ENCODE measurements at places on chromosomes 7 and 10.

DNA sequence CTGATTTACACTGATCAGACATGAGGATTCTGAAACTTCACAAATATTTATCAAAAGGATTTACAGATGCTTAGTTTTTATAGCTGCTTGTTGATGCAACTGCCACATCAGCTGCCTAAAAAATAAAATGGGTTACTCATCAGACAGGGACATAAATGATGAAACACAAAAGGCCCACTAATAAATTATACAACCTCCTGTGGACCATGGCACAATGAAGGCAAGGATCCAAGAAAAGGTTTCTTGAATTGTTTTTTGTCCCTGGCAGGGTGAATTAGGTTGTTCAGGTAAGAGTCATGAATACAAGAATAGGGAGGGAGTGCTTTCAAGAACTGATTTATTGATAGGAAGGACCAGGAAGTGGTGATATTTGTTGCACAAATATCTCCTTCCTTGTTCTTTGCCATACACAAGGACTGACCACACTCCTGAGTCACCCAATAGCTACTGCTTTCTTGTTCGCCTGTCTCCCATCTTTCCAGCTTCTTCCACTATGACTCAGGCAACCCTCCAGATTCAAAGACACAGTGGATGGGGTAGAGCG, 234.5 kb downstream of the AHR start:
- no peak for DNase-seq

GRCh38 chr10:50582046-50582445, 41.7 kb downstream of the SGMS1 start:
- no peak for DNase-seq

DNA sequence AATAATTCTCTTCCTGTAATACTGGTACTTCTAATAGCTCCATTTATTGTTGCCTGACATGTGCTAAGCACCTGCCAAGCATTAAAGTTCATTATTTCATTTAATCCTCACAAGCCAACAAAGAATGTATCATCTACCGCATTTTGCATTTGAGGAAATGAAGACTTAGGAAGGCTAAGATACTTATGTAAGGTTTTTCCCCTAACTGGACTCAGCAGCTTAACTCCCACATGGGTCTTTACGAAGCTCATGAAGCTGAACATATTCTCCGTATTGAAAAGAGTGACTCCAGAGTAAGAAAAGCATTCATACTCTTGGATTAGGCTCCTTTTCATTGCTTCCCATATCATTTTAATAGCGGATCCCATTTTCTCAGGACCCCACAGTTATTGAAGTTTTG, 155.7 kb upstream of the TMEM72 start:
- no peak for DNase-seq

DNA sequence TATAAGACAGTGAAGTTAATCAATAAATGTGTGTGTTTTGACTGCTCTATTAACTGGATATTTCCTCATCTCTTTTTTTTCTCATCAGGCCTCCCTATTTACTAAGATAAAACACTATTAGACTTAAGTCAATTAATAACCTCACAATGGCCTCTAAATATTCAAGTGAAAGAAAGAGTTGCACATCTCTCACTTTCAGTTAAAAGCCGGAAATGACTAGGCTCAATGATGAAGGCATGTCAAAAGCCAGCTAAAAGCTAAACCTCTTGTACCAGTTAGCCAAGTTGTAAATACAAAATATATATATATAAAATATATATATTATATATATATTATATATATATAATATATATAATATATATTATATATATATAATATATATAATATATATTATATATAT, 127.0 kb upstream of the MEOX2 start:
- DNase-seq: no peak

- DNase-seq: no peak
Measured at GRCh38 chr7:105205592-105206237, 183.0 kb downstream of the SRPK2 start.

GRCh38 chr7:98933321-98933720, 55.0 kb downstream of the TRRAP start:
- no peak for DNase-seq

DNA sequence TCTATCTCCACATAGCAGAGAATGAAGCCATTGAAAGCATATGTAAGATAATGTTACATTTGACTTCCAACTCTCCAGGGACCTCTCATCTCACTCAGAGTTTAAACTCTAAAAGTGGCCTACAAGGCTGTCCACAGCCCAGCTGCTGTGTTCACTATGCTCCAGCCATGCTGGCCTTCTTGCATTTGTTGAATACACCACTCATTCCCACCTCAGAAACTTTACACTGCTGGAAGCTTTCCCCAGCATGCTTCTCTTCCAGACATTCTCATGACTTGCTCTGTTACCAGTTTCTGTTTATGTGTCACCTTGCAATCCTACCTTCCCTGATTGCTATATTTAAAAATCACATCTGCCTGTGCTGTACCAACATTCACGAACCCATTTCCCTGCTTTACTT, 167.2 kb downstream of the WNT2 start:
- DNase-seq: no peak

DNA sequence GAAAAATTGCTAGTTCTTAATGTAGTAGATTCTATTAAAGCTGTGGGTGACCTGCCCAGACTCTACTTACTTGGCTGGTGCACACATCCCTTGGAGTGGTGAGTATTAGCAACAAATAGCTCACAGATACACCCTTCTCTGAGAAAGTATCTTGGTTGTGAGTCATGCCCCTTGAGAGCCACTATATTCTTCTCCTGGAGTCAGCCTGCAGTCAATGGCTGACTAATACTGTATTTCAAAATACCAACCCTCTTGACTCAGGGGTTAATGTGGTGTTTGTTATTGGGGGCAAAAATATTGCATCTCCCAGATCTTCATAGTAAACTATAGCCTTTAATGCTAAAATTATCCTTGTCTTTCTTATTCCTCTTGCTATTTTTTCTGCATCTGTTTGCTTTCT, 354.9 kb downstream of the BMPER start:
- no peak for DNase-seq

DNA sequence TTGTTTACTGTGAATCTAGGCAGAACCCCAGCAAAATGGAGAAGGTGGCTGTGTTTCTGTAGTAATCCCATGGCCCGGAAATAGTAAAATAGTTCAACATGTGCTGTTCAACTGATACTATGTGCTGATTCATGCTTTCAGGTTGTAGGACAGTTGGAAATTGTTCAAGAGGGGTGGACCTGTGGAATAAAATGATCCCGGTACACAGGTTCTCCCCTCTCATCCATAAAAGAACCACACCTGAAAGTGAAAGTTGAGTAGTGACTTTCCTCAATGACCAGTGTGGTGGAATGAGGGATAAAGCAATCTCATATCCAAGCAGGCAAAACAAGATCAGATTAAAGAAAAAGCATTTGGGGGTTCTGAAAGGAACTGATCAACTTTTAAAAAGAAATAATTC, 177.1 kb downstream of the POU6F2 start:
- no peak for DNase-seq

- DNase-seq: no peak
Measured at GRCh38 chr10:70807556-70807955, 8.2 kb upstream of the SGPL1 start.

DNA sequence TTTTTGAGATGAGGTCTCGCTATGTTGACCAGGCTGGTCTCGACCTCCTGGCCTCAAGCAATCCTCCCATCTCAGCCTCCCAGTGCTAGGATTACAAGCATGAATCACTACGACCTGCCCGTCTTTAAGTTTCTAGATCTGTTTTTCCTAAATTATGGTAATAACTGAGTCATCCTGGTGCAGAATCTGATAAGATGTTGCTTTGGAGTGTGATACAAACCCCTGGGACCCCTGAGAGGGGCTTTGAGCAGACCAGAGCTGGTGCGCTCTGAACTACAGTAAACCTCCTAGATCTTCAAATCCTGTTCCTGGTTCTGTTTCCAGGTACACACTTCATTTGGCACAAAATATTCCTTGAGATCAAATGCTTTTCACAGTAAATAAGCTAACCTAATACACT, 34.2 kb downstream of the RPP38 start:
- no peak for DNase-seq

DNA sequence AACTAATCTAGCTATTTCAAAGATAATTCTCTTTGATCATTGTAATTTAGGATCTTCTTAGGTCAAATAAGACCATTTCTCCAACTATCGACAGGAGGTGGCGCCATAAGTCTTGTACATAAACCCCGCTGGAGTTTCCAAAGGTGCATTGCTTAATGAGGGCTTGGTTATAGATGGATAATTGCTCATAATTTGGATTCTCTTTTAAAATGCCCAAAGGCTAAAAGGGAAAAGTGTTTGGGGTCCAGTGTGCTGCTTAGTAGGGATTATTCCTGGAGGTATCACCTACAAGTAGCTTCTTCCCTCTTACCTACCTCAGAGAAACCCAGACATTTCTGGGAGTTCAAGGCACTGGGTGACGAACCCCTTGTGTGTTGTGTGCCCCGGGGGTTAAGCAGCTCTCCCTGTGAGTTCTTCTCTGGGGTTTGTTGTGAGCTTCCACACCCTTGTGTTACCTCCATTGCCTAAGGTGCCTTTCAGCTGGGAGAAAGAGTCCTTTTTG, 75.2 kb downstream of the PAXIP1 start:
- DNase-seq: peak; percentile 70

DNA sequence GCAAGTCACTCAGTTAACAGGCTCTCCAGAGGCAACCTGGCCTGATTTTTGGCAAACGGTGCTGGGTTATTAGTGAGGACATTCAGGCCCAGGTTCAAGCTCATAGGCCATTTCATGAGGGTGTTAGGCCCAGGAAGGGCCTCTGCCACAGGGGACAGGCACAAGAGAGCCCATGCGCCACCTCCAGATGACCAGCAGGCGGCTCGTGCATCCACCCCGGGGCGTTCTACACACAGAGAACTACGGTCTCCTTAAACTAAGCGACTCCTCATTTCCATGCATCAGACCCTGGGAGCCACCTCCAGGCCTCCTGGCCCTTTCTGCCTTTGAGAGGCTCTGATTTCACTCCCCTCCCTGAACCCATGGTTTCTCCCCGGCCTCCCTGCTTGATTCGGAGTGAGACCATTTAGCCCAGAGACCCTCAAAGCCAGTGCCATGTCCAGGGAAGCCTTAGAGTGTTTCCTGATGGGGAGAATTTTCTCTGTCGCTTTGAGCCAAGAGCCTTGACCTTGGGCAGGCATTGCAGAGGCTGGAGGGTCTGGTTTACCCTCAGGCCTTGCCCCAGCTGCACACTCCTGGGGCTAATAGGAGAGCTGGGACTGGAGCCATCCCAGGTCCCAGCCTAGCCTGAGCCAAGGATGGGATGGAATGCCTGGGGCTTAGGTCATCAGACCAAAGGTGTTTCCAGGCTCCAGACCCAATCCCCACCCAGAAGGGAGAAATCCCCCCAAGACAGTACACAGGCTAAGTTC, 188.0 kb downstream of the GRID1 start:
- DNase-seq: peak; percentile 26

DNA sequence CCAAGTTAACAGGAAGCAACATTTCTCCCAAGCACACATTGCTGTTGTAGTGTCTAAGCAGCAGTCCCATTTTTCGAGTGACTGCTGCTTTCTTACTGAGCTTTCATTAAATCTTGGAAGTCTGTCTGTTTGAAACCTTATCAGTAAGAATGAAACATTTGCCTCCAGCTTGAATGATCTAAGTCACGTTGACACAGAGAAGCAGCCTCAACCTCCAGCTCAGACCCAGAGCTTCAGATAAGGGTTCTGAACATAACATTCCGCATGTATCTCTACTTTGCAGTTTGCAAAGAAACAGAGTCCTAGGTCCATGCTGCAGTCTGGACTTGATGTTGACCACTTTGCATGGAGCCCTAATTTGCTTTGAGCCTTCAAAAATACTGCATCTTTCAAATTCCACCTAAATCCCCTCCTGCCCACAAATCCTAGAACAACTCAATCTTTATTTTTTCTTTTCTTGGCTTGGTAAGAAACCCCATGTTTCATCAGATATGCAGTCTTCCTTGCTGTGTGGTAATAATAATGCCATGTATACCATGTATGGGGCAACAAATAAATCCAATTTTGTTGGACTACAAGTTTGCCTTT, 698.7 kb upstream of the IGFBP3 start:
- DNase-seq: no peak

DNA sequence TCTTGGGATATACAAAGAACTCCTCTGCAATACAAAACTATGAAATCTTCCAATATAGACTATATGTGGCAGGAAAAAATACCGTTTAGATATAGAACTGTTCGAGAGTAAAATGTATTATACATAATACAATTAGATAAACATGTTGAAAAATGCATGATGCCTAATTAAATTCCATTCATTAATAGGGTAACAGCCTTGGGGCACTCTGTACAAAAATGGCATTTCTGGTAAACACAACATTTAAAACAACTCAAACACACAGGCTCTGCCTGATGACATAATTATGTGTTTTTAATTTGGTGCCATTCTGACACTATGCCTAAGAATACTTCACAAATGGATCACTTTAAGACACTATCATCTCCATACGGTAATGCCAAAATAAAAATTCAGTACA, 180.9 kb downstream of the FAM107B start:
- no peak for DNase-seq

GRCh38 chr10:103932971-103933370, 15.0 kb upstream of the STN1 start:
- DNase-seq: no peak

DNA sequence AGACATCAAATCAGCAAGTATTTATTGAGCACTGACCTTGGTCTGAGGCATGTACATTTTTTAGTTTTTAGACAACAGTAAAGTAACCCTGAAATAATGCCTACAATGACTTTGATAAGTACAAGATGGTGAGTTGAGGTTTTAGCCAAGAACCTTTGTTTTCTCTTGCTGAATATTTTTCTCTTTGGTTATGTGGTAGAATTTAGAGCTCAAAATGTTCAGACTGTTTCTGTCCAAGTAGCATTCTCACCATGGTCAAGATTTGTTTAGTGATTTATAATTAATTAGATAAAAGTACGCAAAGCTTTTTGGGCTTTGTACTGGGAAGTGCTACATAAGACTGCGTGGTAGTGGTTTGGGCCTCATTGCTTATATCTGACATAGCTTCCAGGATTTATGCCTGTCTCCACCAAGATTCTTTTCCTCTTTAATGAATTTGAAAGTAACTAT, 102.4 kb downstream of the KAT6B start:
- no peak for DNase-seq
